ENCODE measurements at places on chromosomes 2 and 18.

GRCh38 chr2:217568289-217568971, 434.4 kb downstream of the TNS1 start:
- no peak for DNase-seq

GRCh38 chr2:20040489-20041172, 10.8 kb downstream of the LAPTM4A start:
- no peak for DNase-seq

DNA sequence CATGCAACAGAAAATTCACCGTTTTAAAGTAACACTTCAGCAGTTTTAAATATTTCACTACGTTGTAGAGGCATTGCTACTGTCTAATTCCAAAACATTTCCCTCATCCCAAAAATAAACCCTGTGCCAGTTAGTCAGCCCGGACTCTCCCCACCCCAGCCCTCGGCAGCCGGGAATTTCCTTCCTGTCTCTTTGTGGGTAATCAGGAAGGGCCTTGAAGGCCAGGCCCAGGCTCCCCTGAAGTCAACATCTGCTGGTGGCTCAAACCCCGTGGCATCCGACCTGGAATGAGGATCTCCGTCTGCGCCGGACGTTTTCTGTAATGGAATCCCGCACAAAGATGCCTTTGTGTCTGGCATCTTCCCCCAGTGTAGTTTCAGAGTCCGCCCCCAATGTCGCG, 219.6 kb downstream of the SNTG2 start:
- no peak for DNase-seq

DNA sequence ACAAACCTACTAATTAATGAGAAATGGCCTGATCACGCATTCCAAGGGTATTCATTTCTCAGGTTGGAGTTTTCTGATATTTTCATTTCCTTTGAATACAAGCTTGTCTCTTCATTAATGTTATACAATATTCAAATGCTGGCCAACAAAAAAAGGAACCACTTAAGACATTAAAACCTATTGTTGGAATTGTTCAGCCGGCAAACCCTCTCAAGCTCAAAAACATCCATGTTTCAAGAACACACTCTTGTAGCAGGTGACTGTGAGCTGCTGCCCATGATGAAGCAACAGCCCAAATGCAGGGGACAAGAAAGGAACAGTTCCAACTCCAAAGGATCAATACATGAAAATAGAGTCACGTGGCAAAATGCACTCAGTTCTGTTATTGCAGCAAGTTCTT, 454.5 kb downstream of the BCL11A start:
- DNase-seq = no peak

- DNase-seq = no peak
Measured at GRCh38 chr2:63735263-63735662, 106.4 kb upstream of the UGP2 start.

GRCh38 chr2:197946562-197946961, 142.2 kb downstream of the PLCL1 start:
- no peak for DNase-seq

DNA sequence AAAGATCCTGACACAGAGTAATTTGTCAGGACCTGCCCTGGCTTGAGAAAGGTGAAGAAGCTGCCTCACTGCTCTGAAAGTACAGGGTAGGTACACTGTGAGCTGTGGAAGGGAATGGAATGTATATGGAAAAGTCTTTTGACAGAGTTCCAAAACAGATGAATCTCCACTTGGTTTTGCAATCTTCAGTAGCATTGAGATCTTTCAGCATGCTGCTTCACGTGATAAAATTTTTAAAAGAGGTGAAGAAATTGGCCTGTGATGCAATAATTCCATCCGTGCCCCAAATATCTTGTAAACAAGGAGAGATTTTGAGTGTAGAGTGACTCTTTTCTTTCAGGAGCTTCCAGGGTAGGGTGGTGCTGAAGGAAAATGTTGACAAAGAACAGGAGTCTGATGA, 123.1 kb downstream of the OSR1 start:
- no peak for DNase-seq

DNA sequence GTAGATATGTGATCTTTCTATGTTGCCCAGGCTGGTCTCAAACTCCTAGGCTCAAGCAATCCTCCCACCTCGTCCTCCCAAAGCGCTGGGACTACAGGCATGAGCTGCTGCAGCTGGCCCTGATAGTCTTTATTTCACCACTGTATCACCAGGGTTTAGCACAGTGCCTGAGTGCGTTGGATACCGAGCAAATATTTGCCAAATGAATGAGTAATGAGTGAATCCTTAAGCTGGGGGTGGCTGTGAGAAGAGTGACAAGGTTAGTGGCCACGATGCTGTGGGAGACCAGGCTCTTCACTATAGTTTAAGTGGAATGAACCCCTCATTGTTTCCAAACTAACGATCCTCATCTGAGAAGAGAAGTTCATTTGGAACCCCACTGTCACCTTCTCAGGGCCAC, 60.8 kb upstream of the FAM136A start:
- DNase-seq = no peak

DNA sequence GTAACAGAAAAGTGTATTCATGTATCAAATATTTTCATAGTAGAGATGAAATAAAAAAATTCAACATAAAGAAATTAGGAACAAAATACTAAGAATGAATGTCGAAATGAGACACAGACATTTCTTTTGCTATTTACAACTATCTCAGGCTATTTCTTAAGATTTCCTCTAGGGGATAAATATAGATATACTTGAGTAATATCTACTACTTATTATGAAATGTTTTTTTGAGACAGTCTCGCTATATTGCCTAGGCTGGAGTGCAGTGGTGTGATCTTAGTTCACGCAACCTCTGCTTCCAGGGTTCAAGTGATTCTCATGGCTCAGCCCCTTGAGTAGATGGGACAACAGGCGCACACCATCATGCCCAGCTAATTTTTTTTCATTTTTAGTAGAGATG, 326.1 kb downstream of the RNF144A start:
- no peak for DNase-seq

- DNase-seq = peak; percentile 67
Measured at GRCh38 chr2:232444409-232445148, 11.4 kb upstream of the ALPI start.

DNA sequence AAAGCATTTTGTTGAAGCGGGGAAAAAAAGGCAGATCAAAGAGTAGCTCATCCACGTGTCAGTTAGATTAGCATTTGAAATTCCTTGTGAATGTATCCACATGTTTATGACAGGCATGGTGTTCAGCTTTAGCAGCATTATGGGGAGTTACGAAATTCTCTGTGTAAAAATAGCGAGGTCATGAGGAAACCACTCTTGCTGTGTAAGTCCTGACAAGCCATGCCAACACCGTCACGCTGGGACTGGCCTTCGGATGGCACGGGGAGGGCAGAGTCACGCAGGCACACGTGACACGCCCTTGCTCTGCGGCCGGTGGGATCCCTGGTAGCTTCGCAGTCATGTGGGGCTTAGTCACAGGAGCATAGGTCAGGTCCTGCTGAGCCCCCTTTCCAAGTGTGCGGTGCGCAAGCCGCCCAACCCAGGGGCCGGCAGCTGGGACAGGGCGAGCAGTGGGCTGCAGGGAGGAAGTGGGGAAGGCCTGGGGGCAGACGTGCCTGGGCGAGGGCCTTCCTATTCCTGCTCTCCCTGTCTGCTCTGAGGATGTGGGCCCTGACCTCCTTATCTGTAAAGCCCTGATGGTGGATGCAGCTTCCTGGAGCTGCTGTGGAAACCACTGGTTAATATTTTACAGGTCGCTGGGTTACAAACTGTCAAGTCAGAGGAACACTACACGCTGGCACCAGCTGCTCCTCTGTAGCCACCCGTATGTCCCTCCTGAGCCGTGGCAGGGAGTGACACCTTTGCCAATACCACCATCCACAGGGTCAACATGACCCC, 18.0 kb downstream of the MBP start:
- DNase-seq = no peak

DNA sequence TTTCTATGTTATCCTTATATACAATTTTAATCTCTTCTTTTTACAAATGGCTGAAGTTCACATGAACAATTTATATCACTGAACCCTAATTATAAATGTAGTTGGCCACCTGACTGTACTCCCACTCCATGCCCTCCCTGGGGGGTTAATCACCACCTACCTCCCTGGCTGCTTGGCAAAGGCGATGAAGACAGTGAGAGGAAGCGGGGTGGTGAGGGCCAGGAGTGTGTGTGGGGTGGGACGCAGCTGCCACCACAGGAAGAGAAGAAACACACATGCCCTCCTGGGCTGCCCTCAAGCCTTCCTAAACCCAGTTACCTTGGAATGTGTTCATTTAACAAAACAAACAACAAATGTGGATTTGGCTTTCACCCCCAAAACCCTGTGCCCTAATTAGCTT, 87.0 kb upstream of the REV1 start:
- no peak for DNase-seq

DNA sequence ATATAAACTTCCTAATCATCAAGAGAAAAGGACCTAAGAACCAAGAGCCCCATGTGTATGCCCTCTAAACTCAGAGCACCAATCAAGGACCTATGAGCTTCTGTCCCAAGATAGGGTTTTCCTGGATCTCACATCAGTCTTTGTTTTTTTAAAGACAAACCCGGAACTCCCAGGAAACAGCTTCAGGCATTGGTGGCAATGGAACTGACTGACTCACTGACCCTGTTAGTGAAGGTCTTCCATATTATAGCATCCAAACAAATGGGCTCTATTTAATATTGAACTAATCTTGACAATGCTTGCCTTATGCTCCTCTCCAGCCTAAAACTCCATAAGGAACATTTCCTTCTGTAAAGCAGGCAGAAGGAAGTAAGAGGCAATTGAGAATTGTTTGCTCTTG, 63.5 kb upstream of the RPE start:
- DNase-seq = no peak

DNA sequence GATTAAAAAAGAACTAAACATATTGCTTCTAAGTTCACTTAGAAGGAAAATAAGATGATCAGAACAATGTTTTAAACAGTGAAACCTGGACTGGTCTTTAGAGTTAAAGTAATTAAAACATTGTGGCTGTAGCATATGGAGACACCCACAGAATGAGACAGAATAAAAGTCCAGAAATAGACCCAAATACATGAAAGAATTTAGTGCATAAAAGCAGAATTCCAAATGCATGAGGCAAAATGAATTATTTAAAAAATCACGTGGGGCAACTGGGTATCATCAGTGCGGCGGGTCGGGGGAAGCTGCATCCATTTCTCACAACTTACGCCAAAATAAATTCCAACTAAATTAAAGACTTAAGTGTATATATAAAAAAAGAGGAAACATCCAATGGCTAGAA, 12.1 kb downstream of the RNF149 start:
- DNase-seq = no peak

GRCh38 chr2:157287160-157287559, 29.7 kb downstream of the GALNT5 start:
- DNase-seq = no peak

DNA sequence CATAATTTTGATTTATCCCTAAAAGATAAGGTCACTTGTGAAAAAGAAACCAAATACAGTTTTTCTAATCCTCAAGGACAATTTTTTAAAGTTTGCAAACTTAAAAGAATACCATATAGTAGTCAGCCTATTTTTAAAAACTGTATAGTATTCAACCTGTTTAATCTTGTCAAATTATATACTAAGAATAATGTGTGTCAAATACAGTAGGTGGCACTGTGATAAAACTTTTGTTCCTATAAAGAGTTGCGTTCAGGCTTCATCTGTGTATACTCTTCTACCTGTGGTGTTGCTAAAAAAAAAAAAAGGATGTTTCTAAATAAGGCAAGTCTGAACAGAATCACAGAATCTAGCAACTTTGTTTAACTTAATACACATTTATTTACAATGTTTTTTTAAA, 68.6 kb downstream of the CCDC138 start:
- DNase-seq = no peak

- no peak for DNase-seq
Measured at GRCh38 chr2:38666556-38666910, 619 bp downstream of the GALM start.

GRCh38 chr18:55555395-55556027, 32.5 kb downstream of the TCF4 start:
- DNase-seq = no peak

GRCh38 chr2:162731917-162732804, 106.4 kb downstream of the KCNH7 start:
- no peak for DNase-seq

GRCh38 chr2:143840601-143841000, 679.3 kb downstream of the ZEB2 start:
- no peak for DNase-seq

DNA sequence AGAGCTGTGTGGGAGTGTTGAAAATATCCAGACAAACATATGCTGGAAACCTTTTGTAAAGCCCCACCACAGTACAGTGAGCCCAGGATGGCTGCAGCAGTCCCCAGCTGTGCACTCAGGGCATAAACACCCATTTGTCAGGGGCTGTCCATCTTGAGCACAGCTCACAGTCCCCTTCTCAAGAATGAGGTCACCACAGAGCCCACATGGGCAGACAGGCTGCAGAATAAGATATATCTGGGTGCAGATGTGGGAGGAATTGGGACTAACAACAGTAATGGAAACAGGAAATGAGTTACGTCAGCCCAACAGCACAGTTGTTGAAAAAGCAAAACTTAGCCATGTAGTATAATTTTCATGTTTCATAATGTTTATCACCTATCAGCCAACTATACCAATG, 219.6 kb downstream of the ETAA1 start:
- DNase-seq = no peak

DNA sequence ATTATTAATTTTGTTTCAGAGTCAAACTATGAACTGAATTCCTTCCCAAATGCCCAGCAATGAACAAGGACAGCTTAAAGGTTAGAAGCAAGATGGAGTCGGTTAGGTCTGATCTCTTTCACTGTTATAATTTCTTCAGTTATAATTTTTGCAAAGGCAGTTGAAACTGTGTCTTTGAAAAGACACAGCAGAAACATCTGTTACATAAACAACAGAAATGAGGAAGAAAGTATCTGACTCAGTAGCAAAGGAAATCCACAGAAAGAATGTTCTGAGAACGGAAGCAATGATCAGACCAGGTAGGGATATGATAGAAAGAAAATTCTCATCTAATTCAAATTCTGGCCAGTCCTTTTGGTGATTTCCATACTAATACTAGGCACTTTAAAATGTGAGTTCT, 5.2 kb upstream of the RMC1 start:
- DNase-seq = no peak

DNA sequence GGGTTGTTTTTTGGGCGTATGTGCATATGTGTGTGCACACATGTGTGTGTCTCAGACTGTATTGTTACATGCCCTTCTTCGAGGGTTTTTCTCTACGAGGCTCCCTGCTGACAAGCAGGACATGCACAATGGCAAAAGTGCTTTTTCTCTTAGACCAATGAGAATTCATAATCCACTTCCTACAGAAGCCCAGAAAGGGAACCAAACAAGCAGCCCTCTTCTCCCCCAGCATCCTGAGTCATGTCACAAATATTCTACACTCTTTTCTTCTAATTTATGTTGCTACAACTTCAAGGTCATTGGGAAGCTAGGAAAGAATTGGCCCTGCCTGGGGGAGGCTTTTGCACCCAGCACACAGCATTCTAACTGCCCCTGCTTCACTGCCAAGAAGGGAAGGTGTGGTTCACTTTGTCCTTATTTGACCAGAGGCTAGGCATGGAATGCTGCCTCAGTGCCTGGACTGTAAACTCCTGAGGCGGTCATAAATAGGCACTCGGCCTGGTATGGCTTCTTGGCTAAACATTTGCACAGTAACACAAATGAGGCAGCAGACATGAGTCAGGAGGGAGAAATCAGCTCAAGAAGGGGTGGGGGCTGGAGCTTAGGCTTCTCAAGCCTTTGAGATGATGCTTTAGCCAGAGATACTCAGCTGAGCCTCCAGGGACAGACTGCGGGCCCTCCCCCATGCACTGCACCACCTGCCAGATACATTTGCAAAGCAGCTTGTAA, 92.7 kb upstream of the KLF7 start:
- no peak for DNase-seq

All from stimulated activated CD4-positive, alpha-beta T cell treated with anti-CD3 and anti-CD28 coated beads, Interleukin-4, amount 100 ng/mL, for 4 hours (primary cell).